ENCODE measurements at places on chromosomes 11 and 22. TPM values are rescaled to one million over a fixed set of nuclear protein-coding genes. Genes with fewer than 3 reads are reported as not detected.

RAB3IL1 gene
- not detected for total RNA-seq

SLC22A25 gene
- not detected for total RNA-seq

OR4A16 gene
- total RNA-seq: not detected

BATF2 gene
- not detected for total RNA-seq

SCGB1A1 gene
- not detected for total RNA-seq

CEP126 gene
- total RNA-seq: 2.8 TPM

CCDC81 gene
- 0.88 TPM for total RNA-seq
